ENCODE measurements at places on chromosomes 1 and 21.

- DNase-seq = no peak
Observed at GRCh38 chr1:216521477-216521876, 98.2 kb upstream of the USH2A start.

GRCh38 chr1:16420424-16421118 is 16.7 kb downstream of the SPATA21 start:
- peak; percentile 31 for DNase-seq

DNA sequence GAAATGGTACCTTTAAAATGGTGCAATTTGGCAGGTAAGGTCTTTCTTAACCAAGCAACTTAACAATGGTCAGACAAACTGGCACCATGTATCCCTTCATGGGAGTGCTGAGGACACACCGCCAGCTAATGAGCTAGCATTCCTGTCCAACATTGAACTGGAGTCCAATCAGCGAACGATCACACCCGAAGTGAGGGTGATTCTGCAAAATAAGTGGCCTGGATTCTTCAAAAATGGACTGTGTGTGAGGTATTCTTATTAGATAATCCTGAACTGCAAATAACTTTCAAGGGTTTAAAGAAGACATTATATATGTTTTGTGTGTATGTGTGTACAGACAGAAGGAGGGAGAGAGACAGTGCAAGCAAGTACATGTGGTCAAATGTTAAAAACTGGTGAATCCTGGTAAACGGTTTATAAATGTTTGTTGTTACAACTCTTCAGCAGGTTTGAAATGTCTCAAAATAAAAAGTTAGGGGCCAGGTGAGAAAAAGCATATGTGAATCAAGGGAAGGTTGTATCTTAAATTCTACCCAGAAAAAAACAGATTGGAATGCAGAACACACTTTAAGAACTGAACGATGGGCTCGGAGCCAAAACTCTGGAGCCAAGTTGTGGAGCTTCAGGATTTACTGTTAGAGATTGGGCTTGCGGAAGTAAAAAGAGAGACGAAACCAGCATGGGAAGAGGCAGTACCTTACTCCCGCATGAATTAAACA is 20.9 kb downstream of the GADD45A start:
- no peak for DNase-seq

DNA sequence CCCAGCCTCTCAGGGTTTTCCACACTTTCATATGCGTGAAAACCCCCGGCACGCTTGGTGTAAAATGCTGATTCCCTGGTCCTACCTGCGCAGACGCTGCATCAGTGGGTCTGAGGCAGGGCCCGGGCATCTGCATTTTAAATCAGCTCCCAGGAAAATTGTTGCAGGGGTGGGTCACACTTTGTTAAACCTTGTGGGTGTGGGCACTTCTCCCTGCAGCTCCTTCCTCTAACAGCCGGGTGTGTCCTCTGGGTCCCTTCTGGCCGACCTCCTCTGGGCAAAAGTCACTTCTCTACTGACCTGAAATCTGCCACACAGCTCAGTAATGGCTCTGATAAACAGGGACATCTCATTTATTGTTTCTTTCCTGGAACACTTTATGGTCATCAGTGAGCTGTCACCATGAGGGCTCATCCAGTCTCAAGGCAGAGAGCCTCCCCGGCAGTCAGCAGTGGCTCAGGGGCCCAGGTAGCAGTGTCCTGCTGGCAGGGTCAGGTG is 52.8 kb upstream of the TMPRSS2 start:
- no peak for DNase-seq

- no peak for DNase-seq
Observed at GRCh38 chr1:38375035-38375434, 328.4 kb upstream of the POU3F1 start.

Data from stimulated activated CD4-positive, alpha-beta T cell treated with anti-CD3 and anti-CD28 coated beads, Interleukin-2, amount 100 ng/mL, for 4 hours (primary cell).